Stimulated activated CD4-positive, alpha-beta T cell treated with anti-CD3 and anti-CD28 coated beads, TNF-alpha, amount 100 ng/mL, for 1 hour (primary cell): ENCODE measurements at places on chromosomes 5 and 9.

- no peak for DNase-seq
These were observed 23.3 kb downstream of the TMEM171 start for GRCh38 chr5:73143716-73144115.

DNA sequence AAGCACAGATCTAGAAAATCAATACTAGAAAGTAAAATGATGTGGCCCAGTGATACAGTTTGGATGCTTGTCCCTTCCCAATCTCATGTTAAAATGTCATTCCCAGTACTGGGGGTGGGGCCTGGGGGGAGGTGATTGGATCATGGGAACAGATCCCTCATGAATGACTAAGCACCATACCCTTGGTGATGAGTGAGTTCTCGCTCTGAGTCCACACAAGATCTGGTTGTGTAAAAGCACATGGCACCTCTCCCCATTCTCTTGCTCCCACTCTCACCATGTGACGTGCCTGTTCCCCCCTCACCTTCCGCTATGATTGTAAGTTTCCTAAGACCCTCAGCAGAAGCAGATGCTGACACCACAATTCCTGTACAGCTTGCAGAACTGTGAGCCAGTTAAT is 234.2 kb upstream of the CDH6 start:
- DNase-seq = no peak

DNA sequence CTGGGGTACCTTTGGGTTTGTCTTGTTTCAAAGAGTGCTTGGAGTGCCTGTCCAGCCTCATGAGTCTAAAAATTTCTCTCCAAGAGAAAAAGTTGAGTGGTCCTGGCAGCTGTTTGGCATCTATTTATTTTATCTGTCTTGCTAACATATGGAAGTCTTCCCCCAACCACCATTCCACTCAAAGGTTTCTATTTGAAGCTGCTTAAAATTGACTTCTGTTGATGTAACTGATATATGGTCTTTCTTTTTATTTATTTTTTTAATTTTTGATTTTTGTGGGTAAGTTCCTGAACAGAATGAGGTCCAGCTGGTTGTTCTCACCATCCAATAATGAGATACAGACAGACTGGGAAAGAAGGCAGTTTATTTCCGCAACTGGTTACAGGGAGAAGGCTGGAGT is 178.7 kb upstream of the SGCD start:
- DNase-seq = no peak

GRCh38 chr9:93303258-93303771 is 119.4 kb downstream of the WNK2 start:
- no peak for DNase-seq

DNA sequence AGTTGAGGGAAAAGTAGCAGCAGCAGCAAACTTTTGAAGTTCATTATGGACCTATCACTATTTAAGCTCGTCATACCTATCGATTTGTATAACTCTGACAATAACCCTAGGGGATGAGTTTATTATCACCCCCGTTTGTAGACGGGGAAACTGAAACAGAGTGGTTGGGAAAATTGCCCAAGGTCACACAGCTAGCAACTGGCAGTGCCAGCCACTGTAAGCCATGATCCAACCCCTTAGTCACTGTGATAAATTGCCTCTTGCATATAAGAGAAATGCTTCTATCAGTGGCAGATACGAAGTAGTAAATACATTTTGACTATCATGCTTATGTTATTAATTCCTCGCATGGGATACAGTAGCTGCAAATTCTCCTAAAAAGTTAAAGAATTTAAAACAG is 73.3 kb upstream of the ATP10B start:
- DNase-seq = no peak

- no peak for DNase-seq
These were observed 246.8 kb downstream of the IZUMO3 start for GRCh38 chr9:24298912-24299311.

GRCh38 chr9:127660886-127661741 is 45.7 kb upstream of the CFAP157 start:
- no peak for DNase-seq

DNA sequence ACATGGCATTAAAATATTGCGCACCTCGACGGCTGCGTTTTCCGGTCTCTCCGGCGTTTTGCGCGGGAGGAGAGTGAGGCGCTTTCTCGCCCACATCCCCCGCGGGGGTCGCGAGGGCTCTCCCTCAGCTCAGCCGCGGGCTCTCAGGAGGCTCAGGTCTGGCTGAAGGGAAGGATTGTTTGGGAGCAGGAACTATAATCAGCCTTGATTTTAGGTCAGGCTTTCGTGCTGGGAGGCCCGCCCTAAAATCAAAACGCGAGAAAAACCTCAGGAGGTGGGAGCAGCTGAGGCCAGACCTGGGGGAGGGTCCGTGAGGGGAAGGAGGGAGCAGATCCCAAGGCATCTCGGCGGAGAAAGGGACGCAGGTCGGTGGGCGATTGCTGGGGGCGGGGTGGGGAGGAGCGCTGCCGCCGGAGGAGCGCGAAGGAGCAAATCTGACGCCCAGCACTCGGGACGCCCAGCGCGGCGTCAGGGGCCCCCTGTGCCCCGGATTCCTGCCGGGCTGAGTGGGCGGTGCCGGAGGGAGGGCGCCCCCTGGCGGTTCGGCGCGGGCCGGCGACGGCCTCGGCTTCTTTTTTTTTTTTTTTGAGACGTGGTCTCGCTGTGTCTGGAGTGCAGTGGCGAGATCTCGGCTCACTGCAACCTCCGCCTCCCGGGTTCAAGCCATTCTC is 18.7 kb upstream of the RNF130 start:
- DNase-seq = peak; percentile 64

DNA sequence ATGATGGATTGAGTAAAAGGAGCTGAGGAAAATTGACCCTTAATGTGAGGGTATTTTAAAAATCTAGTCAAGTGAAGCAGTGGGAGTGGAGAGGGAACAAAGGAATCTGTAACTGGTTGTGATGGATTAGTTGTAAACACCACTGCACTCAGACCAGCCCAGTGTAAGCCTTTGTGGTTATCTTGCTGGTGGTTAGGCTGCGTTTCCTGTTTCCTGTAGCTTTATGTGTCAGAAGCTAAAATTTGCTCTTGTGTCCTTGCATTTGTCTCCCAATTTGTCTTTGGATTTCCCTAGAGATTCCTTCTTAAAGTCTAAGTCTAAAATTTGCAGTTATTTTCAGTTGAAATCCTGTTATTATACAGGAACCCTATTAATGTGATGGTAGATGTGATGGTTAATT is 6.3 kb downstream of the IFNA21 start:
- DNase-seq = no peak

DNA sequence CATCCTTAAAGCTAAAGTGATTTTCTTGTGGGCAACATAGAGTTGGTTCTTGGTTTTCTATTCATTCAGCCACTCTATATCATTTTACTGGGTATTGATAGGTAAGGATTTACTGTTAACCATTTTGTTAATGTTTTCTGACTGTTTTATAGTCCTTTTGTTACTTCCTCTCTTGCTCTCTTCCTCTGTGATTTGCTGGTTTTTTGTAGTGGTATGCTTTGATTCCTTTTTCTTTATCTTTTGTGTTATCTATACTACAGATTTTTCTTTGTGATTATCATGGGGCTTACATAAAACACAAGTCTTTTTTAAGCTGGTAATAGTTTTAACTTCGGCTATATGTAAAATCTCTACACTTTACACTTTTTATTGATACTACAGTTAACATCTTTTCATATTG is 43.3 kb downstream of the CREBRF start:
- DNase-seq = no peak

DNA sequence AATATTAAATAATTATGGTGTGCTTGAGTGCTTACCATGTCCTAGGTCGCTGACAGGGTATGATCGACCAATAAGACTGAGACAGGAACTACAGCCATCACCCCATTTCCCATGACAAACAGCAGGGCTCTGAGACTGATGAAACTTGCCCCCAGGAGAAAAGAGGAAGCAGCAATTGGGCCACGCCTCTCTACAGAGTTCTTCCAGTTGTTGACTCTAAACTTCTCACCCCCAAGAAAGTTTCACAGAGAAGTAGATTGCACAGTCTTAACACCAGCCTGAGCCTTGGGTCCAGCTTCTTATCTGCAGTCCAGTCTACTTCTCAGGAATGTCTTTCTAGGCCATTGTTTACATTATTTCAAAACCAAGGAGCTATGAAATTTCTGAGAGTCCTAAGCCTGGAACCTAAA is 182.2 kb upstream of the ANKRD55 start:
- DNase-seq = no peak

DNA sequence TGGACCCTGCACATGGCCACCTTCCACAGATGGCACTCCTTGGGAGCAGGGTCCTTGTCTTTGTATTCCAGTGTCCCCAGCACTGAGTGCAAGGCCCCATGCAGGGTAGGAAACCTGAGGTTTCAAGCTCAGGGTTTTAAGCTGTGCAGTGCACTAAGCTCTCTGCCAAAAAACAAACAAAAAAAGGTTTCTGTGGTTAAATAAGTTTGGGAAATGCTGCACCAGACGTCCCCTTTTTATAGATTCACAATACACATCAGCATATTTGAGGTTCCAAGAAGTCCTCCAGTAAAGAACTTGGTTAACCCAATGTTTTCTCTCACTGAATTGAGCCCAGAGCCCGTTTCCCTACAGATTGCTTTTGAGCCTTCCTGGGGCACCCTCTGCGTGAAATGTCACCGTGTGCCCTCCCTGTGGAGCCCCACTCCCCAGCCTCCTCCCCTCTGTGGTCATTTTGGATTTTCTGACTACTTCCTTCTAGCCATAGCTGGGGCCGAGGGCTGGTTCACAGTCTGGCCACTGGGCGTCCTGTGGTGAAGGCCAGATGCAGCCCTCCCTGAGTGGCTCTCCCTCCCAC is 17.1 kb downstream of the DELE1 start:
- DNase-seq = no peak

- no peak for DNase-seq
These were observed 324.6 kb downstream of the CAAP1 start for GRCh38 chr9:26567976-26568375.

GRCh38 chr5:174735498-174736330 is 11.3 kb downstream of the MSX2 start:
- no peak for DNase-seq

DNA sequence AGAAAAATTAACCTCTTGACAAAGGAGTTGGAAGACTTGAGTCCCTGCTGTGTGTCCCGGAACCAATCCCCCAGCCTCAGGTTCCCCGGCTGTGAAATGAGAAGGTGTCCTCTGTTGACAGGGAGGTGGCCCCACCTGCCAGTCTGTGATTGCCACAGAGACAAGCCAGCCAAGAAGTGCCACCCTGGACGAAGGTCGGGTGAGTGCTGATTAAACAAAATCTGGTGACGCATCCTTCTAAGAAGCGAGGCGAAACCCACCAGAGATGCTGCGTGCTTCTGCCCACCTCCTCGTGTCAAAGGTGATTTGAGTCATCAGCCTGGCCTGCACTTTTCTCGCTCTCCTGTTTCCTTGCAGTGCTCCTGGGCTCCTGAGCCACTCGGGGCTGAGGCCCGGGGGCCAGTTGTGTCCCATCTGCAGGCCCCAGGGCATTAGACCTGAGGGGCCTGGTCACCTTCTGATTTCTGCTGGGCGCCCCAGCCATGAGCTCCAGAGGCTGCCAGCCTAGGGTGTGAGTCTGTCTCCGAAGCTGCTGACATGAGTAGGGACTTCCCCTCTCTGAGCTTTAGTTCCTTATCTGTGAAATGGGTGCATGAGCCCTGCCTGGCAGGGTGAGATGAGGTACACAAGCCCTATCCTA is 28.7 kb downstream of the NEK6 start:
- DNase-seq = no peak

- no peak for DNase-seq
These were observed 1001.9 kb upstream of the NUDT12 start for GRCh38 chr5:104564530-104564929.

DNA sequence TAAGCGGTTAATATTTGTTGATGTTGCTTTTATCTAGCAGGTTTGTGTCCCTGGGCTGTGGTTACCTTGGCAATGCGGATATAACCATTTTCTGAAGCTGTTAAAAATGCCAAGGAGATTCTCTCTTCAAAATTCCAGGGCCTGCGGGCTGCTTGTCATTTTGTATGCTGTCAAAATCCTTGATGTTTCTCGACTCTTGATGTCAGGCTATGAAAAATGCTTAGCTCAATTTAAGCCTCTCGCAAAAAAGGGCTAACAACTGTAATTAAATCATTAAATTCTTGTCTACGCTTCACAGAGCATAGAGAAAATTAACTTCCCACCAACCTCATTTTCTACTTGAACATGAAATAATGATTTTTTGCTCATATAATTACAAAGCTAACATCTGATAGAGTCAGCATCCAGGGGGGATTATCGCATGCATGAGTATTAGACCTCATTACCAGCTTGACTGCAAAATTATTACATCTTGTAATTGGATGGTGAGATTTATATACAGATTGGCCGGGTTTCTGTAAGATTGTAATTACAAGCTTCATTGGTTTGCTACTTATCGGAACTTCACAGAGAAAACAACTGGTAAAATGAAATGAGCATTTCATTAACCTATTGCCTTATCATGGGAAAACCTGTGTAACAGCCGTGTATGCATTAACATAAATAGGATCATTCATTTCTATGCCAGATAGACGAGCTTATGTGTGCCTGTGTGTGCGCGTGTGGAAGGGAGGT is 83.1 kb upstream of the IRX1 start:
- DNase-seq = no peak

- DNase-seq = no peak
These were observed 2031.7 kb downstream of the EFNA5 start for GRCh38 chr5:105639068-105639467.
